ENCODE measurements at places on chromosomes 5 and 9.

- H3K4me3 ChIP-seq, result peak overlapping the region; percentile 95
- no peaks in the 10 kb centered on the region for H3K27me3 ChIP-seq
- H3K27ac ChIP-seq, result peak overlapping the region; percentile 94
Measured at GRCh38 chr9:16869882-16870595, 431 bp downstream of the BNC2 start.

DNA sequence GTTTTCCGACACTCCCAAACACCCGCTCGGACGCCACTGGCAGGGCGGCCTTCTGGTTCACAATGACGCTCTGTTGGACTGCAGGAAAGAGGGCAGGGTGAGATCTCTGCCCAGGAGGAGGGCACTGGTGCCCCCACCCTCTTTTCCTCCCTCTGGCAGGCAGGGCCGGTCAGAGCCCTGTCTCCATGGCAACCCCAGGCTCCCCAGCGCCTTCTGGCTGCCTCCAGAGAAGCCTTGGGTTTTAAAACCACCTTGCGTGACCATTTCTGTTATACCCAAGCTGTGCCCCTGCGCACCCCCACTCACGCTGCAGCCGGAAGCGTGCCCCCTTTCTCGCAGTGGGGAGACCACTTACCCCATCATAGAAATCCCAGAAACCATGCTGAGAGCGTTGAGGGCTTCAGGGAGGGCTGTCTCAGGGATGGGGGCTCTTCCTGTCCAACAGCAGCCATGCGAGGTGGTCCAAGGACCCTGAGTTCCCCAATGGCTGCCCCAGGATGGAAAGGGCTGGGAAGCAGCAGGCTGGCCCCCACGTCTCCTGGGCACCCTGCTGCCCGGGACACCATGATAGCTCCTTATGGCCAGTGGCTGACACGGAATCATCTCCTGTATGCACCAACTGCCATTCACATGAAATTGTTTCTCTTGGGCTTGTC, 7.3 kb downstream of the C9orf50 start:
- peaks cover 37% of the 10 kb centered on the region for H3K4me1 ChIP-seq
- DNase-seq, result no peak
- H3K4me3 ChIP-seq, result no peak overlapping the region
- peak overlapping the region; percentile 65 for H3K27ac ChIP-seq
- no peaks in the 10 kb centered on the region for H3K27me3 ChIP-seq

- peaks cover 3% of the 10 kb centered on the region for H3K4me1 ChIP-seq
- H3K4me3 ChIP-seq, result no peak overlapping the region
- no peak for DNase-seq
- no peaks in the 10 kb centered on the region for H3K27me3 ChIP-seq
- H3K36me3 ChIP-seq, result peaks cover 4% of the 10 kb centered on the region
Measured at GRCh38 chr5:84445049-84445685, 60.5 kb upstream of the EDIL3 start.

DNA sequence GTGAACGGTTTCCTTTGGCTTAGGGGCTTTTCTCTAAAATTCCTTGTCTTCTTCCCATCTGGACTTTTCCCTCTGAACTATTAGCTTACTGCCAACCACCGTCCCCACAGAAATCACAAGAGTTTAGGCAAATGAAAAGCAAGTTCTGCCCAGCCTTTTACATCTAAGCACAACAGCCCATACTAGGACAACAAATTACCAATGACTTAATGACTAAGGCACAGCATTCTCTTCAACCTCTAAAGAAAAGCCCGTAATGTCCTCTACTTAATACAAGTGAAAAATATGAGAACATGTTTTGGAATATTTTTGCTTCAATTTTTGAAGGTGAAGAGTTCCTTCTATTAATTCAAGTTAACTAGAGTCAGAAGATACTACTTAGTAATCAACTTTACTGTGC, 1.2 kb downstream of the ZBTB5 start:
- H3K4me3 ChIP-seq, result peak overlapping the region; percentile 90
- no peak for DNase-seq
- peaks cover 40% of the 10 kb centered on the region for H3K4me1 ChIP-seq
- no peaks in the 10 kb centered on the region for H3K27me3 ChIP-seq
- peak overlapping the region; percentile 98 for H3K27ac ChIP-seq

DNA sequence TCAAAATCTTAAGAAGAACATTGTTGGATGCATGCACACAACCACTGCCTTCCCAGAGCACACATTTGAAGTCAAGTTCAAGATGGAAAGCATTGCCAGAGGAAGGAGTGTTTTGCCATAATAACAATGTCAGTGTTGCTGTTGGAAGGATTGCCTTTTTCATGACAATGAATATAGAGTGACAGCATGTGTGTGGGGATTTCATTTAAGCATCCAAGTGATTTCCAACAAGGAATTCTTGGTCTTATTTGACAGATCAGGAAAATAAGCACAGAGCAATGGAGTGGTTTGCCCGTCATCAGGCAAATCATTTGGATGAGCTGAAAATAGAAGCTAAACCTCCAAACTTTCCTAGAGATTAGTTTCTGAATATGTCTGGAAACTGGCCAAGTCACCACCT, 140.0 kb upstream of the RAI14 start:
- peaks cover 14% of the 10 kb centered on the region for H3K4me1 ChIP-seq
- no peak overlapping the region for H3K4me3 ChIP-seq
- no peak for DNase-seq
- no peaks in the 10 kb centered on the region for H3K36me3 ChIP-seq
- no peak overlapping the region for H3K27ac ChIP-seq
- H3K27me3 ChIP-seq, result no peaks in the 10 kb centered on the region

DNA sequence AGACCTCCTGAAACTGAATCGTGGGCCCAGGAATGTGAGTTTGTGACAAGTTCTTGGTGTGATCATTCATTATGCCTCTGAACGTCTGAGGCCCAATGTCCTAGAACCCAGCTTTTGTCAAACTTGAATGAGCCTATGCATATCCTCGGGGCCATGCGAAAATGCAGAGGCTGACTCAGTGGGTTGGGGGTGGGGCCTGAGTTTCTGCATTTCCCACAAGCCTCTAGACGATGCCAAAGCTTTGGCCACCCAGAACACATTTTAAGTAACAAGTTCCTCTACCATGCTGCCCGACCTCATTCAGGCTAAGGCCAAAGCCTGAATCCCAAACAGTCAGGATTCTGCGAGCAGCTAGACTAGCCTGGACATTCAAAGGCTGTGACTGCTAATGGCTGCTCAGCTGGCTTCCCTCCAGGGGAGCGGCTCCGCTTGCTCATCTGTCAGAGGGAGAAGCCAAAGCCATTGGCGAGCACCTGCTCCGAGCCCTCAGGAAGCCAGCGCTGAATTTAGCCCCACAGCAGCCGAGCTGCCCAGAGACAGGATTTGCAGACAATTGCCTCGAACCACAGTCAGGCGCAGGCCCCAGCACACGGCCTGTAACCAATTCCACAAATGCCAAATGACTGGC, 177.5 kb downstream of the ZDHHC21 start:
- H3K4me3 ChIP-seq, result no peak overlapping the region
- DNase-seq, result no peak
- H3K27me3 ChIP-seq, result no peaks in the 10 kb centered on the region
- no peaks in the 10 kb centered on the region for H3K36me3 ChIP-seq
- no peak overlapping the region for H3K27ac ChIP-seq
- H3K4me1 ChIP-seq, result no peaks in the 10 kb centered on the region

GRCh38 chr9:22204240-22204639, 195.1 kb upstream of the CDKN2B start:
- no peak for DNase-seq
- H3K27ac ChIP-seq, result no peak overlapping the region
- H3K4me3 ChIP-seq, result no peak overlapping the region
- H3K27me3 ChIP-seq, result peaks cover 1% of the 10 kb centered on the region
- no peaks in the 10 kb centered on the region for H3K36me3 ChIP-seq
- peaks cover 15% of the 10 kb centered on the region for H3K4me1 ChIP-seq

DNA sequence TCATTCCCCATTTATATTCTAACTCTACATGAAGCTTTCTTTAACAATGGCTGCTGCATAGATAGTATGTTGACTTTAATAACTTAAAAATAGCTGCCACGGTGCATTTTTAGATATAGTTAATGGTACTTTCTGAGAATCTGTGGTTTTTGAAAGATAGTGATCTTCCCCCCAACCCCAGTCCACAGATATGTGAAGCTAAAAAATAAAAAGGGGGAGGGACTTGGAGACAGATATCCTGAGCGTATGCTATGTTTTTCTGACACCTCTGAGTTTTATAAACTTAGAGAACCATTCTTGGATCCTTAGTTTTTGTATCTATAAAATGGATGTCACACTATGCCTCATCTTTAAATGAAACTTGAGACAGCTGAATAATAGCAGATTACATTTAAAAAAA, 120.5 kb downstream of the SNX18 start:
- H3K27ac ChIP-seq, result no peak overlapping the region
- no peak for DNase-seq
- H3K27me3 ChIP-seq, result no peaks in the 10 kb centered on the region
- peaks cover 3% of the 10 kb centered on the region for H3K4me1 ChIP-seq
- H3K36me3 ChIP-seq, result no peaks in the 10 kb centered on the region

GRCh38 chr9:135695036-135695435, 4.2 kb downstream of the SOHLH1 start:
- H3K4me1 ChIP-seq, result no peaks in the 10 kb centered on the region
- no peaks in the 10 kb centered on the region for H3K36me3 ChIP-seq
- no peaks in the 10 kb centered on the region for H3K27me3 ChIP-seq

DNA sequence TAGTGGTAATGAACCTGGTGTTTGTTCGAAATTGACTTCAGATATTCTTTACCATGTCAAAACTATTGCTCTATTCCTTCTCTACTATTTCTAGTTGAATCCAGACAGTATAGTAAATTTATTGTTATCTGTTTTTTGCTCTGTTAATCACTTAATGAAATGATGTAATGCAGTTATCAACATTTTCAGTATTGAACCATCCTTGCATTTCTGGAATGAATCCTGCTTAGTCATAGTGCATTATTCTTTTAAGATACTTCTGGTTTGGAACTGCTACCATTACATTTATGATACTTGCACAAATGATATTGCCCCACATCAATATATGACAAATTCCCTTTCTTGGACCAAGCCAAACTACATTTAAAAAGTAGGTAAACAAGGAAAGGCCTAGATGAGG, 554.0 kb upstream of the KLF4 start:
- H3K36me3 ChIP-seq, result peaks cover 6% of the 10 kb centered on the region
- peaks cover 25% of the 10 kb centered on the region for H3K4me1 ChIP-seq
- DNase-seq, result no peak
- H3K4me3 ChIP-seq, result no peak overlapping the region
- no peak overlapping the region for H3K27ac ChIP-seq

DNA sequence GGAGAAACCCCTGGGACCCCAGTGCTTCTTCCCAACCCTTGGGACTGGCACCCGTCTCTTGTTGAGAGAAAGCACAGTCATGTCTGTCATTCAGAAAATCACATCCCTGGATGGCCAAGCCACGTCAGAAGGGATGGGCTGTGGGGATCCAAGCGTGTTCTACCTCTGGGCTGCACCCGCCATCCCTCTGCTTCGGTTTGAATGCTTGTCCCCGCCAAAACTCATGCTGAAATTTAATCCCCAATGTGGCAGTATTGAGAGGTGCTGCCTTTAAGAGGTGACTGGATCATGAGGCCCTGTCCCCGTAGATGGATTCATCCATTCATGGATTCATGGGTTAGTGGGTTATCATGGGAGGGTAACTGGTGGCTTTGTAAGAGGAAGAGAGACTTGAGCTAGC, 27.0 kb downstream of the CEL start:
- no peak overlapping the region for H3K27ac ChIP-seq
- DNase-seq, result no peak
- H3K4me3 ChIP-seq, result no peak overlapping the region
- H3K4me1 ChIP-seq, result no peaks in the 10 kb centered on the region

GRCh38 chr5:172523146-172523745, 68.9 kb upstream of the SH3PXD2B start:
- H3K4me3 ChIP-seq, result no peak overlapping the region
- H3K27me3 ChIP-seq, result peaks cover 62% of the 10 kb centered on the region
- DNase-seq, result peak; percentile 53
- no peaks in the 10 kb centered on the region for H3K36me3 ChIP-seq
- H3K4me1 ChIP-seq, result no peaks in the 10 kb centered on the region

- H3K4me3 ChIP-seq, result no peak overlapping the region
- peaks cover 12% of the 10 kb centered on the region for H3K4me1 ChIP-seq
- peaks cover 3% of the 10 kb centered on the region for H3K36me3 ChIP-seq
- H3K27me3 ChIP-seq, result no peaks in the 10 kb centered on the region
- no peak for DNase-seq
Measured at GRCh38 chr5:103621548-103621930, 59.0 kb upstream of the NUDT12 start.

DNA sequence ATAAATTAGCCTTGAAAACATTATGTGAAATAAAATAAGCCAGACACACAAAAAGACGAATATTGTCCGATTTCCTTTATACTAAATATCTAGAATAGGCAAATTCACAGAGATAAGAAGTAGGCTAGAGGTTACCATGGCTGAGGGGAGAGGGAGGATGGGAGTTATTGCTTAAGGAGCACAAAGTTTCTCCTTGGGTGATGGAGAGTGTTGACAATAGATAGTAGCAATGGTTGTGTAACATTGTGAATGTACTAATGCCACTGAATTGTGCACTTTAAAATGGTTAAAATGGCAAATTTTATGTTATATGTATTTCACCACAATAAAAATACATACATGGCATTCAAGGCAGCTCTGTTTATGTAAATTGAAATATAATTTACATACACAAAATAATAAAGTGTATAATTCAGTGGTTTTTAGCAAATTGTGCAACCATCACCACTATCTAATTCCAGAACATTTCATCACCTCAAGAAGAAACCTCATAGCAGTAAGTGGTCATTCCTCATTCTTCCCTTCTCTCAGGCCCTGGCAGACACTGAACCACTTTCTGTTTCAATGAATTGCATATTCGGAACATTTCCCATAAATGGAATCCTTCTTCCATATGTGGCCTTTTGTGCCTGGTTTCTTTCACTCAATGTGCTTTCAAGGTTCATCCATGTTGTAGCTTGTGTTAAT, 59.2 kb downstream of the NDST1 start:
- no peaks in the 10 kb centered on the region for H3K27me3 ChIP-seq
- H3K4me1 ChIP-seq, result peaks cover 11% of the 10 kb centered on the region
- no peak overlapping the region for H3K4me3 ChIP-seq
- no peaks in the 10 kb centered on the region for H3K36me3 ChIP-seq
- H3K27ac ChIP-seq, result peak overlapping the region; percentile 24
- DNase-seq, result no peak

DNA sequence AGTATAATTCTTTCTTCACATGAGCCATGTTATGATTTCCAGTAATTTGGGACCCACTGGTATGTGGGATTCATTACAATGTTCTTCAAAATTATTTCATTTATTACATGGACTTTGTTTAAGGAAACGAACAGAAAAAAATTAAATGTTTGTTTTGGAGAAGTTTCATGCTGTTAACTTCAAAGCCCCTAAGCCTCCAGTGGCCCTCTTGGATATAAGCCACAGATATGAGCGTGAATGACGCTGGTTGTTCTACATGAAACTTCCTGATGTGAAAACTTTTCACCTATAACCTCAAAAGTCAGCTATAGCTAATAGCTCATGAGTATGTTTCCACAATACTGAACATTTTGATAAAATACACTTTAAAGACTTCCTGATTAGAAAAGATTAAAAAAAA, 334.2 kb downstream of the PDE4D start:
- no peak for DNase-seq
- no peaks in the 10 kb centered on the region for H3K27me3 ChIP-seq
- peaks cover 17% of the 10 kb centered on the region for H3K4me1 ChIP-seq
- H3K27ac ChIP-seq, result no peak overlapping the region

DNA sequence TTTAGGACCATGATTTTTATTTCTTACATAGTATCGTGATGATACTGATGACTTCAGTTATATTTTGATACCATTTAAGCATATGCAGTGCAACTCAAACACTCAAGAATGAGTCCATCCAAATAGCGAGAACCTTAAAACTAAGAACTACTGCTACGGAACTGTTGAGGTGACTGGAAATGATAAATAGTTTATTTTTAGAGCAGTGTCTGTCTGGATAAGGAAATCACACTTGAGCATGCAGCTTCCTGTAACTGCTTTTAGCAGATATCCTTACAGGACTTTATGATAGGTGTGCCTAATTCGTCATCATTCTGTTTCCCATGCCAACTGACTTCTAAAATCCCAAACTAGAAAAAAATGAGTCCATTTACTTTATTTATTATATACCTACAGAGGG, 85.5 kb downstream of the ADGRV1 start:
- H3K27ac ChIP-seq, result no peak overlapping the region
- H3K27me3 ChIP-seq, result peaks cover 5% of the 10 kb centered on the region
- peaks cover 2% of the 10 kb centered on the region for H3K4me1 ChIP-seq
- H3K4me3 ChIP-seq, result no peak overlapping the region
